IMR-90 (cell line): ENCODE measurements at places on chromosomes 2 and 18. TPM values are rescaled to one million over a fixed set of nuclear protein-coding genes. Genes with fewer than 3 reads are reported as not detected.
A peak's percentile ranks its signal among the peaks of the same experiment; 100 is the strongest.

- no peak for DNase-seq
- no peaks in the 10 kb centered on the region for H3K36me3 ChIP-seq
- H3K27me3 ChIP-seq: no peaks in the 10 kb centered on the region
- H3K4me1 ChIP-seq: no peaks in the 10 kb centered on the region
- no peak overlapping the region for H3K4me3 ChIP-seq
- no peak overlapping the region for H3K27ac ChIP-seq
Observed at GRCh38 chr2:194103941-194104659, 1552.9 kb upstream of the SLC39A10 start.

MAP3K19 gene
- not detected in 2 replicates for total RNA-seq

GRCh38 chr2:19261061-19261460, 97.4 kb downstream of the OSR1 start:
- no peak overlapping the region for H3K27ac ChIP-seq
- H3K4me3 ChIP-seq: no peak overlapping the region
- no peaks in the 10 kb centered on the region for H3K27me3 ChIP-seq
- DNase-seq: peak; percentile 53
- H3K4me1 ChIP-seq: peaks cover 2% of the 10 kb centered on the region

- no peak overlapping the region for H3K4me3 ChIP-seq
- H3K36me3 ChIP-seq: peaks cover 19% of the 10 kb centered on the region
- H3K27me3 ChIP-seq: no peaks in the 10 kb centered on the region
- peak; percentile 4 for DNase-seq
Observed at GRCh38 chr18:24086082-24086481, 52.8 kb upstream of the CABYR start.

ASTL gene
- not detected in 2 replicates for total RNA-seq

DNA sequence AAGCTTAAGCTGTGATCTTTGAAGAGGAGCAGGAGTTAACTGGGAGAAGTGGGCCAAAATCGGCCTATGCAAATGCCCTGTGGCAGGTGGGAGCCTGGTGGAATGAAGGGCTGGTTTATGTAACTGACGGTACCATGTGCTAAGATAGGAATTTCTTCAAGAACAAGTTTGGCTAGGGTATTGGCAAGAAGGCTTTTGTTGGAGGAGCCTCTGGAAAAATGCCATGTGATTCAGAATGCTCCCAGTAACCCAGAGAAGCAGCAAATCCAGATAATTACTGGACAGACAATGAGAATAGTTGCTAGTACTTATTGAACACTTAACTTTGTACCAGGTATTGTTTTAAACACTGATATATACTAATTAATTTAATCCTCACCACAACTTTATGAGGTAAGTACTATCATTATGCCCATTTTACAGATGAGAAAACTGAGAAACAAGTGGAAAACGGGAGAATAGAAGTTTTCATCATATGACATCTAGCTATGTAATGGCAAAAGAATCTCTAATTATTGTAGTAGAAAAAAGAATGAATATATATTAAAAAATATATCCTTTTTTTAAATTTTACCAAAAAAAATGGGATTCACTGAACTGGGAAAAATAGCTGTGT, 9.1 kb upstream of the FAM124B start:
- H3K27me3 ChIP-seq: no peaks in the 10 kb centered on the region
- no peaks in the 10 kb centered on the region for H3K36me3 ChIP-seq
- H3K4me1 ChIP-seq: peaks cover 1% of the 10 kb centered on the region; the same call in 1 of the 2 replicates
- DNase-seq: peak; percentile 19

GRCh38 chr2:169105476-169105875, 36.1 kb downstream of the DHRS9 start:
- no peak overlapping the region for H3K4me3 ChIP-seq
- DNase-seq: no peak
- no peaks in the 10 kb centered on the region for H3K27me3 ChIP-seq
- H3K36me3 ChIP-seq: no peaks in the 10 kb centered on the region
- H3K27ac ChIP-seq: no peak overlapping the region

DNA sequence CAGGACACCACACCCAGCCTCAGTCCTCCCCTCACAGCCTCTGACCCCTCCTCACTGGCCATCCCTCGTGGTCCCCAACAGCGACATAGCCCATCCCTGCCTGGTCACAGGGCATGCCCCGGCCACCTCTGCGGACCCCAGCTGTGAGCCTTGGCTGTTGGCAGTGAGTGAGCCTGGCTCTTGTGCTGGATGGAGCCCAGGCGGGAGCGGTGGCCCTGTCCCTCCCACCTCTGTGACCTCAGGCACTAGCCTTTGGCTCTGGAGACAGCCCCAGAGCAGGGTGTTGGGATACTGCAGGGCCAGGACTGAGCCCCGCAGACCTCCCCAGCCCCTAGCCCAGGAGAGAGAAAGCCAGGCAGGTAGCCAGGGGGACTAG, 7.9 kb downstream of the DES start:
- no peaks in the 10 kb centered on the region for H3K36me3 ChIP-seq
- peaks cover 13% of the 10 kb centered on the region for H3K4me1 ChIP-seq
- H3K27me3 ChIP-seq: no peaks in the 10 kb centered on the region; the same call in 1 of the 2 replicates
- no peak overlapping the region for H3K4me3 ChIP-seq
- H3K27ac ChIP-seq: no peak overlapping the region

DNA sequence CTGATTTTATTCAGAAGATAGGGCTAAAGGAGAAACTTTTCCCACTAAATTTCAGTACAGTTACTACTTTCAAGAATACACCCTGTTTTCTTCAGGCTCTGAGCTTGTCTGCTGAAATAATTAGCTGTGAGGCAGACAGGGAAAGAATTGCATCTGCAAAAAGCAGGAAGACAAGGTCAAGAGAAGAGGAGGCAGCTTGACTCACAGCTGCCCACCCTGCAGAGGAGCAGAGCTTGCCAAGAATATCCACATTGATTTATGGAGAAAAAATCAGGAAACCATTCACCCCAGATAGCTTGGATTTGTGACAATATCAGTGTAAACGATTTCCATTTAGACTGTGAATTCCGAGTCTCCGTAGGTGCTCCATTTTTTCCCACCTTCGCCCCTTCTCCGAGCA, 49.0 kb downstream of the ACTR2 start:
- peak; percentile 30 for DNase-seq
- peaks cover 4% of the 10 kb centered on the region for H3K4me1 ChIP-seq
- H3K27ac ChIP-seq: no peak overlapping the region
- no peaks in the 10 kb centered on the region for H3K27me3 ChIP-seq

- no peaks in the 10 kb centered on the region for H3K4me1 ChIP-seq
- no peaks in the 10 kb centered on the region for H3K27me3 ChIP-seq
- no peak overlapping the region for H3K4me3 ChIP-seq
Observed at GRCh38 chr2:174138161-174138560, 110.2 kb downstream of the OLA1 start.

GRCh38 chr2:188495969-188496431, 204.3 kb downstream of the GULP1 start:
- H3K36me3 ChIP-seq: no peaks in the 10 kb centered on the region
- DNase-seq: peak; percentile 74
- peaks cover 11% of the 10 kb centered on the region for H3K4me1 ChIP-seq
- H3K27me3 ChIP-seq: no peaks in the 10 kb centered on the region
- no peak overlapping the region for H3K27ac ChIP-seq

DNA sequence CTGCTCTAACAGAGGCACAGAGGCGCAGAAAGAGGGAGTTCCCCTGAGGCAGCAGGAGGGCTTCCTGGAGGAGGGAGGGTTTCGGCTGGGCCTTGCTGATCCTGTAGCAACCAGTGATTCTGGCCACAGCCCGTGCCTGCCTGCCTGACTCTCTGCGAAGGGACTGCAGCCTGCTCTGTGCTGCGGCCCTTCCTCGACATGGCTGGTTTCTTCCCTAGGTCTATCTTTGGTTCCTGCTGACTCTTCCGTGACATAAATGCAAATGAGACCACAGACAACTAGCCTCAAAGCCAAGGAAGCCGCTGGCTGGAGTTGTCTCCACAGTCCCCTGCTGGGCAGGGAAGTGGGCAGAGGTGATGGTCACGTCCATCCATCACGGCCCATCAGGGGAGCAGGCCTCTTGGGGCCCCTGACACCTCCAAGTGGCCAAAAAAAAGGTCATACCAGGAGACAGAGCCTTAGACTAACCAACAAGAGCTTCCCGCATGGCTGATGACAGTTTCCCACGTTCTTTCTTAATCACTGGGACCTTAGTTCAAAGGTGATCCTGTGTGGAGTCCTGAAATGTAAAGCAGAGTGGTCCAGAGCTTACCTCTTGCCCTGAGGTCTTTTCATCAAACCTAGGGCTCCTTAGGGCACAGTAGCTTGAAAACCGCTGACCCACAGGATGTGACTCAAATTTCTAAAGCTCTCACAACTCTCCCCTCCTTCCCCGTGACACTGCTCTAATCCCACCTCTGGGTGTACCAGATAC, 55.3 kb downstream of the HS1BP3 start:
- H3K27me3 ChIP-seq: no peaks in the 10 kb centered on the region
- H3K4me1 ChIP-seq: peaks cover 36% of the 10 kb centered on the region
- H3K4me3 ChIP-seq: no peak overlapping the region
- no peaks in the 10 kb centered on the region for H3K36me3 ChIP-seq
- no peak overlapping the region; the same call in 1 of the 2 replicates for H3K27ac ChIP-seq
